ENCODE measurements at places on chromosomes 16 and 17. TPM values are rescaled to one million over a fixed set of nuclear protein-coding genes. Genes with fewer than 3 reads are reported as not detected.
A peak's percentile ranks its signal among the peaks of the same experiment; 100 is the strongest.

GRCh38 chr16:74296104-74296431 lies 546 bp upstream of the PSMD7 start:
- DNase-seq = no peak

- DNase-seq = no peak
Measured at GRCh38 chr17:42608305-42609181, 631 bp downstream of the RETREG3 start.

- no peak for DNase-seq
Measured at GRCh38 chr17:82050761-82051641, 610 bp downstream of the RFNG start.

DNA sequence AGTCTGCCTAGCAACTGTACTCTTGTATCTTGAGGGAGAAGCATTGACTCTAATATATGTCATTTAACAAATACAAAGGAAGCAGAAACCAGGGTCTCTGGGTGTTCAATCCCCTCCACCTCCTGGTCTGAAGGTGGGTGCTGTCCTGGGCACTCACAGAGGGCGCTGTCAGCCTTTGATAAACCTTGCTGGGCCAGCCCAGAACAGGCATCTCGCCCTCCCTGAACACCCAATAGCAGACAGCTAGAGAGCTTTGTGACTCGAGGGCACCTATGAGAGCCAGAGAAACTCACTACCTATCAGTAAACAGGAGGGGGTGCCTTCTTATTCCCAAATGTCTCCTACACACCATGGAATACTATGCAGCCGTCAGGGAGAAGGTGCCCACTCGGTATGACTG lies 6.4 kb upstream of the PIPOX start:
- no peak for DNase-seq

- no peak for DNase-seq
Measured at GRCh38 chr17:77690271-77691161, 268.0 kb upstream of the TNRC6C start.

LGALS9 gene
- total RNA-seq = 11.2 TPM

- DNase-seq = no peak
Measured at GRCh38 chr17:42512733-42513251, 23.2 kb upstream of the NAGLU start.

GRCh38 chr17:28908640-28909167 lies 5.8 kb upstream of the DHRS13 start:
- DNase-seq = no peak

- no peak for DNase-seq
Measured at GRCh38 chr17:7393613-7394451, 493 bp downstream of the PLSCR3 start.

CACNA1H gene
- not detected for total RNA-seq

DNA sequence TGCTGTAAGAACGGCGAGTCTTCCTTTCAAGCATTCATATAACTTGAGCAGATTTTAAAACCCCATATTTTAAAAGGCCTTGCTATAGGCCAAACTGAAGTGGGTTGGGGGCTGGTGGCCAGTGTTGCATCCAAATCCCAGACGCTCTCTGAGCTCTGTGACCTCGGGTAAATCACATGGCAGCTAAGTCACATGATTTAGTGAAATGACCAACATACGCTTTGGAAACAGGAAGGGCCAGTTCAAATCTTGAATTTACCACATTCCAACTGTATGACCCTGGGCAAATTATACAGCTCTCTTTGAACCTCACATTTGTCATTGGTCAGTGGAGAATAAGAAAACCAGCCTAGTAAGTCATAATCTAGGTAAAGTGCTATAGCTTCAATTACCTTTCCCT lies 519.3 kb downstream of the HAPSTR1 start:
- DNase-seq = no peak

USP7 gene
- total RNA-seq = 113 TPM

DNA sequence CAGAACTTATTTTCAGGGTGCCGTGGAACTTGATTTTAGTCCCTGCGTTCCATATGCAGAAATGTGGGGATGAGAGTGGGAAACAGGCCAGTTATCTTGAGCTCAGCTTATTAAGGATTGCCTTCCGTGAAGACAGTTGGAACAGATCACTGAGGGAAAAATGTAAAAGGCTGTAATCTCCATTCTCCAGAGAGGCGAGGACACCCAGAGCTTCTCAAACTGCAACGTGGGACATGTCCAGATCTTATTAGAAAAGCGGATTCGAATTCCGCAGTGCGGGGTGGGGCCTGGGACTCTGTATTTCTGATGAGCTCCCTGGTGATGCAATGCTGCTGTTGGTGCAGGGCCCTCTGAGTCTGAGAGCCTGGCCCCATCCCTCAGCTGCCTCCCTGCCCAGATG lies 185.6 kb upstream of the CIBAR2 start:
- DNase-seq = no peak

DHRS7C gene
- total RNA-seq = not detected

- DNase-seq = no peak
Measured at GRCh38 chr17:59771093-59771492, 63.6 kb downstream of the VMP1 start.

DNA sequence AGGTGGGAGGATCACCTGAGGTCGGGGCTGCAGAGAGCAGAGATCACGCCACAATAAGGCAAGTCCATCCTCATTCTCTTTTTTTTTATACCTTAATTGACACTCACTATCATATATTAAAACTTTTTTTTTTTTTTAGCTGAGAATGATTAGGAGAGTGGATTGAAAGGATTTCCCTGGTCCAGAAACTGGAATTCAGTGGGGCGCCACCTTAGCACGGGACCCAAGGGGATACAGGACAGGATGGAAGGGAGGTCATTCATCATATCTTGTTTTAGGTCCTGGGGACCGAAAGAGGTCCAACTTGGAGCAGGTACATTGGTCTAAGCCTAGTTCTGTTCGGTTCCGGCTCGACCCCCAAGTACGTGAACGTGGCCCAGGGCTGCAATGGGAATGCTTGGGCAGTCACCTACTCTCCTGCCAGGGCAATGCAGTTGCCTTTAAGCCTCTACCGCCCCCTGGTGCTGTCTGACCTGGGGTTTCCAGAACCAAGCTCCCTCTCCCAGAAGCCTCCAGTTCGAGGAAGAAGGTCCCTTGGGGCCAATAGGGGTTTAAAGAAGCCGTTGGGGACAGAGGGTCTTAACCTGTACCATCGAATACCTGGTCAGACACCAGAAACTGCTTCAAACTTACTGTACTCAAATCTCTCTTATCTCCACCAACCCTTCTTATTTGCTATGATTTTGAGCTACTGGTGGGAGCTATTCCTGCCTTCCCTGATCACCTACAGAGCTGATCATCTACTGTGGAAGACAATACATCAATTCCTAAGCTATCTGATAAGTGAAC lies 19.9 kb upstream of the GPATCH8 start:
- peak; percentile 62 for DNase-seq

GRCh38 chr17:40017422-40018080 lies 2.3 kb downstream of the CSF3 start:
- no peak for DNase-seq

FNDC8 gene
- not detected for total RNA-seq

- peak; percentile 75 for DNase-seq
Measured at GRCh38 chr17:13024526-13025257, 6.9 kb upstream of the ELAC2 start.

DNA sequence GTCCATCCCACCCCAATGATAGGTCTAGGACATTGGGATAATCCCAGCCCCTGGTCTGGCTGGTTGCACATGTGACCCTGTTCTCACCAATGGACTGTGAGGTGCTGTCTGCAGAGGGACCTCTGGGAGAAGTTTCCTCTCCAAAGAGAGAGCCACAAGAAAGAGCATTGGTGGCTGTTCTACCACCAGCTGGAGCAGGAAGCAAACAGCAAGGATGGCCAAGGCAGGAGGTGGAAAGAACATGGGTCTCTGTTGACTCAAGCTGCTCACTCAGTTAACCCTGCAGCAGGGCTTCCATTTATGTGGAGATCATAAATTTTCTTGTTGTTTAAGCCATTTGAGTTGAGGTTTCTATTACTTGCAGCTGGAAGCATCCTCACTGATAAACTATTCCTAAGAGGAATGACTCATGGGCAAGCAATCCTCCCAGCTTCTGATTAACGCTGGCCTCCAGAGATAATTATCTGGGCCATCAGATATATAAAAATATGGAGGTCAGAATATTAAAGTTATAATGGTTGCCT lies 52.6 kb downstream of the CYB5B start:
- DNase-seq = no peak

All from PC-9 (cell line).